ENCODE measurements at places on chromosomes 12 and 14.
A peak's percentile ranks its signal among the peaks of the same experiment; 100 is the strongest.

GRCh38 chr12:53300187-53300586 lies 692 bp downstream of the MYG1 start:
- DNase-seq: no peak

DNA sequence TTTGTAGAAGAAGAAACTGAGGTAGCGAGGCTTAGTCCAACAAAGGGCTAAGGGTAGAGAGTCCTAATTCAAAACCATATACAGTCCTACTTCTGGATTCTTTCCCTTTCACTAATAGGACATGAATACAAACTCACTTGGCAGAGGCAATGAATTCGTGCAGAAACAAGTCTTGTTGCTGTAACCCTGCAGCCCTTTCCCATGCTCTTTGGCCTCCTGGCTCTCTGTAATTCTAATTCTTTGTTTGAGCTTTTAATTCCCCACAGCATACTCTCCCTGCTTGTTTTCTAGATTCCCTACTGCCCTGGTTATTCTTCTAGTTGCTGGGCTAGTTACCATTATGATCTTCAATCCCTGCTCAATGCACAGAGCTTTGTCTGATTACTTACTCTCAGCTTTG lies 381.4 kb downstream of the ETNK1 start:
- no peak for DNase-seq

DNA sequence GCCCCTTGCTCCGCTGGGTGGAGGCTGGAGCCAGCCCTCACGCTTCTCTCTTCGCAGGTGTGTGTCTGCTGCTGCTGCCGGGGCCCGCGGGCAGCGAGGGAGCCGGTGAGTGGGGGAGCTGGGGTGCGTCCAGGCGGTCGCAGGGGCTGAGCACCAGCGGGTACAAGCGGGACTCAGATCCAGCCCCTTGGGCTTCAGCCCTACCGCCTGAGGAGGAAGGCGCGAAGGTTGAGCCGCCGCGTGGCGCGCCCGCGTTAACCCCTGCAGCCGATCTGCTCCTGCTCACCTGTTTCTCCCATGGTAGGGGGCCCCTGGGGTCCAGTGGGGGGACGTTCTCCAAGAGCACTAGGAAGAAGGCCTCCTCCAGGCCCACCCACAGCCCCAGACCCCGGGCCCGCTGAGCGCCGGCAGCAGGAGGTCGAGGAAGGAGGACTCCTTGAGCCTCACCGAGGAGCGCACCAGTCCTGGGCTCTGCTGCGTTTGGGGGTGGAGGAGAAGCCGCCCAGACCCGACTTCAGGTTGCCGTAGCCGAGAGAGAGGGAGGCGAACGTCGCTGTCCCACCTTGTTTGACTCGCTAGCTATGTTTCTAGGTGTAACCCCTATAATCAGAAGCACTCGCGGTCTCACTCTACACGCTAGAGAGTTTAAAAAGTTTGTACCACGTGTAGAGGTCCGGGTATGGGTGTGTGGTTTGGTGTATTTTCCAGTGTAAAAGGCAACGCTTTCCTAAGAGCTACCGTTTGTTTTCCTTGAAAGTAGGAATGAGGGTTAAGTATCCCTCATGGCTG lies 834 bp downstream of the COCH start:
- DNase-seq: peak; percentile 77

- no peak for DNase-seq
Measured at GRCh38 chr12:59007620-59008019, 87.3 kb upstream of the LRIG3 start.

DNA sequence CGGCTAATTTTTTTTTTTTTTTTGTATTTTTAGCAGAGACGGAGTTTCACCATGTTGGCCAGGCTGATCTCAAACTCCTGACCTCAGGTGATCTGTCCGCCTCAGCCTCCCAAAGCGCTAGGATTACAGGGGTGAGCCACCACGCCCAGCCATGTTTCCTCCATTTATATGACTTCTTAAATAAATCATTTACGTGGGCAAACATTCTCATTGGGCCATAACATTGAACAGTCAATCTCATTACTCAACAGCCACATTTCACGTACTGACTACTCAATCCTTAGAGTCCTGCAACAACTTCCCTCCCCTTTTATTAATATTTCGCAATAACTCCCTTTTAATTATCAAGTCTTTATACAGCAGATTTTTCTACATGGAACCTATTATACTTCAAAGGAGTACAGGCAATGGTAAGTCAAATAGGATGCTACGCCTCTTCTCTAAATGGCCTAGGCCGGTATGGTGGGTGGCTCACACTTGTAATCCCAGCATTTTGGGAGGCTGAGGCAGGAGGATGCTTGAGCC lies 7.4 kb upstream of the CSRNP2 start:
- no peak for DNase-seq

DNA sequence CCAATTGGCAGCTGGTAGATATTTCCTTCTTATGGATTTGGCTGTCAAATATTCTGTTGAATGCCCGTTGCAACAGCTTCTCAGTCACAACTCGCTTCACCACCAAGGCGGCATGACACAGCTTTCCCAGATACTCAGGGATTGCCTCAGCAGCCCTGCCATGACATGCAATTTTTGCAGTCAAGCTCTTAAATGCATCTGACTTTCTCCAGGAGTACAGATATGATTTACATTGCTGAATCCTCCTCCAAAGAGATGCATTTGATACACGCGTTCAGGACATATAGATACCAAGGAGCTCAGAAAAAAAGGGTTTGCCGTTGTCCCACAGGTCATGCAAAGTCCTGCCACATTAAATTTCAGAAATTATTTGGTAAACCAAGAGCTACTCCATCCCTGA lies 6.5 kb downstream of the KRT5 start:
- DNase-seq: no peak

- DNase-seq: no peak
Measured at GRCh38 chr12:49133590-49133989, 2.4 kb upstream of the TUBA1B start.

GRCh38 chr14:95668235-95668772 lies 17.9 kb upstream of the TCL1B start:
- no peak for DNase-seq

- no peak for DNase-seq
Measured at GRCh38 chr14:65769151-65769550, 356.6 kb downstream of the FUT8 start.

GRCh38 chr14:99118946-99119345 lies 153.1 kb downstream of the BCL11B start:
- no peak for DNase-seq

DNA sequence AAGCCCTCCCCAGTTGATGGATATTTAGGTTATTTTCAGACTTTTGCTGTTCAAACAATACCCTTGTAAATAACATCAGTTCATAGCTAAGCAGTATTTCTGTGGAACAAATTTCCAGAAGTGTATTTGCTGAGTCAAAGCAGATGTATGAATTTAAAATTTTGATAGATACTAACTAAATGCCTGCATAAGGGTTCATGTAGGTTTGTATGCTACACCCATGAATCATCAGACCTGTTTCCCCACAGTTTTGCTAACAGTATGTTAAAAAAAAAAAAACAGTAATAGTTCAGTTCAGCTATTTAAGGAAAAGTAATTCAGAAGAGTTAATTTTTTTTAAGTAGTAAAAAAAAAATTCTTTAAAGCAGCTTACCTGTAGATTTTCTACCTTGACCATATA lies 236.1 kb upstream of the DIO2 start:
- DNase-seq: no peak

DNA sequence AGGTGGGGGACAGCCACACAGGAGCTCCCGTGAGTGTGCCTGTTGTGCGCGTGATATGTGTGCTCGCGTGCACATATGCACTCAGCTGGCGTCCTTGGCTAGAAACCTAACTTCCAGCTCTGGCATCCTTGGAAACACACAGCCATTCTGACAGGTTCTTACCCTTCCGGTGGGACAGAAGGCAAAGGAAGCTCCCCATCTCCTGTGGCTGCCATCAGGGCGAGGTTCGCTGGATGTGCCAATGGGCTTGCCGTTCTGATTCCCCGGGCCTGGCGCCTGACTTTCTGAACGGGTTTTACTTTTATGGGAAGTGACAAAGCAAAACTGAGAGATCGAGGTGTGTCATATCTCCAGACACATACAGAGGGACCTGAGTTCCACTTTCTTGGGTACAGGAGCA lies 124.7 kb downstream of the PAPOLA start:
- DNase-seq: no peak
